RKO (cell line): ENCODE measurements at places on chromosomes 4 and X.

GRCh38 chrX:131729295-131729694, 185.4 kb downstream of the OR13H1 start:
- DNase-seq, result no peak

DNA sequence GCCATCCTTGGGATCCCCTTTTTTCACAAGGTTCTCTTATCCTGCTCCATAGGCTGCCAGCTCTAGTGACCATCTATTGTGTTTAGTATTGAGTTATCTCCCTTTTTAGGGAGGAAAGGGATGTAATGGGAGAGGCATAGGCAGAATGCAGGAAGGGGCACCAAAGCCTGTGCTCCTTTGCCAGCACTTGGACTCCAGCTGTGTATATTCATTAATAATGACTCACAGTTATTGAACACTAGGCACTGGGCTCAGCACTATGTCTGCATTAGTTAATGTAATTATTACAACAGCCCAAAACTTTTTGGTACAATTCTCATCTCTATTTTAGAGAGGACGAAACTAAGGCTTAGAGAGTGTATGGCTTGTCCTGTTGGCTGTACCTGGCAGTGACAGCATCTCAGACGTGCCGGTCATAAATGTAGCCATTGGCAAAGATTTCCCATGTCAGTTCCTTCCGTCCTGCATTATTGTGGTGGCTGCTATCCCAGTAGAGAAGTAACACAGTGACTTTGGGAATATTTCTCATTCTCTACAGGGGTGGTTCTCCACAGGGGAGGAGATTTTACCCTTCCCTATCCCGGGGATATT, 90.3 kb downstream of the AFF1 start:
- no peak for DNase-seq

DNA sequence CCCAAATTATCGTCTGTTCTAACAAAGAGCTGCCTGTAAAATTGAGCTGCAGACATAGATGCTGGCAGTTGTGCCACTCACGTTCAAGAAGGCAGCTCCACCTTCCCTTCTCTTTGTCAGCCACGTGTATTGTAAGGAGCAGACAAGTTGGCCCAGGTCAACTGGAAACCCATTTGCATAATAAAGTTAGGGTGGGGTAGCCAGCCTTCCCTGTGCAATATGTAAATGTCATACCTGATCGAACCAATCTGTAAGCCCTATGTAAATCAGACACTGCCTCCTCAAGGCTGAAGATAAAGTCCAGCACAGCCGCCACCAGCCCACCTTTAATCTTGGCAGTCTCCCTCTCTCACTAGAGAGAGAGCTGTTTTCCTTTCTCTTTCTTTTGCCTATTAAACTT, 117.2 kb downstream of the TMEM144 start:
- DNase-seq, result no peak

DNA sequence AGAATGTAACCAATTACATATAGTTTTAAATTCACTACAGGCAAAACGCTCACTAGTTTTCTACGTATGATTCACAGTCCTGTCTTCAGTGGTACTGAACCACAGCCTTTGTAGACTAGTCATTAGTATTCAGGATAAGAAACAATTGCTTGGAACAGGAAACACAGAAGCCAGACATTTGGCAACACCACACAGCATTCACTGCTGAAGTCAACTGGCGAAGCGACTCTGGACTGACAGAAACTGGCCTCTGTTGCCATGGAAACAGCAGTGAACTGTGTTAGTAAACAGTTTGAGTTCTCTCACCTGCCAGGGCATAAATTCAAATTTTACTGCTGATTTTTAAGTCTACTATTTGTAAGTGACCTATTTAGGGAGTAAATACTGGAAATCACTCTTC, 57.6 kb downstream of the MAPK10 start:
- no peak for DNase-seq

DNA sequence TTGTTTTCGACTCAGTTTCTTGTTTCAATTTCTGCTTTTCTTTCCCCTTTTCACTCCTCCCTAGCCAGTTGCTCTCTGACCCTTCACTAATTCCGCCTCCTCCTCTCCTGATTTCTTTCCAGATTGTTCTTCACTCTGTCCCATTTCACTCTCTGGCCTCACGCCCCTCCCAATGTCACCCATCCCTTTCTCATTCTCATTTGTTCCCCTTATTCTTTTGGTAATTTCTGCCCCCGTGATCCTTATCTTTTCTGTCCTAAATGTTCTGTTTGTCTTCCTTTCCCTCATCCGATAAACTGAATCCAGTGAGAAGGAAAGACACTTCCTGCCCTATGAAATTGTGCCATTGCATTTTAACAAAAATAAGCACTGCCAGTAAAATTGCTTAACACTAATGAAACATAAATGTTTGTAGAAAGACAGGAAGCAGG, 94.5 kb upstream of the RASGEF1B start:
- no peak for DNase-seq

DNA sequence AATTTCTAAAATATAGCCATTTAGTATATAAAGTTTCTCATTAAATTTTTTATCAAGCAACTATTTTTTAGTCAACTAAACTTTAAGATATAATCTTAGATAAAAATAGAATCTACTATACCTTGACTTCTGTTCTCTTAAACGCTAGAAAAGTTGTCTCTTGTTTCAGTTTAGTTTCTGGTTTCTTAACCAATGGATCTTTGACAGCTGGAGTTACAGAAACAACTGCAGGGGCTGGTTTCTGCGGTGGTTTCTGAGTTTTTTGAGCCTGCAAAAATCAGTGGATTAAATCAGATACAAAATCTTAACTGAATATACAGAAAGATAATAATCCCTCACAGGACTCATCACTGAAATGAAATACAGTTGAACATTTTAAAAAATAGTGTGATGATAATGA, 21.9 kb downstream of the INTS12 start:
- no peak for DNase-seq

DNA sequence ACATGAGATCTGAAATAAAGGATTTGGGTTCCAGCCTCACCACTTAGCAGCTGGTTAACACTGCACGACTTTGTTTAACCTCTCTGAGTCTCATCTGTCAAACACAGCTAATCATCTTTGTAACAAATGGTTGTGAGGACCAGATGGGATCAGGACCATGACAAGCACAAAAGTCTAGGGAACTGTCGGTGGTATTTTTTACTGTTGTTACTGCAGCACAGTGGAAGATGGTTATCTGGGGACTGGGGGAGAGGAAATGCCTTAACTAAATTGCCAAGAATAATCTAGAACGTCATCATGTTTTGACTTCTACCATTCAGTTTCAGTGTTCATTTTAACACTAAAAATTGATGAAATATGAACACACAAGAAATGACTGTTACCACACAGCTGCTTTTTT, 99.5 kb downstream of the ADGRA3 start:
- DNase-seq, result no peak
